Hippocampal formation (tissue), 2 donors: ENCODE measurements at places on chromosomes 5 and 9.

DNA sequence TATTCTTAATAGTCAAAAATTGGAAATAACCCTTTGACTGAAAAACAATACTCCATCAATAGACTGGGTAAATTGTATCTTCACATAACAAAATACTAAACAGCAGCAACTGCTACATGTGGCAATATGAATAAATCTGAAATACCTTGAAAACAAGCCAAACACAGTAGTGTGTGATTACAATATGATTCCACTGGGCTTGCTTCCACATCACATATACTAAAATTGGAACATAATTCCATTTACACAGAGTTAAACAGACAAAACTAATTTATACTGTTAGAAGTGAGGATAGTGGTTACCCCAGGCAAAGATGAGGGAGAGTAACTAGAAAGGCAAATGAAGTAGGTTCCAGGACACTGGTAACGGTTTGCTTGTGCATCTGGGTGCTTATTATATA is 20.4 kb downstream of the FNIP1 start:
- DNase-seq, result no peak

GRCh38 chr5:170863646-170864045 is 1.8 kb downstream of the RANBP17 start:
- DNase-seq, result no peak

- DNase-seq, result no peak
Measured at GRCh38 chr9:7001571-7001970, 243.8 kb downstream of the KDM4C start.

- DNase-seq, result no peak
Measured at GRCh38 chr5:175821790-175822211, 49.6 kb upstream of the CPLX2 start.

GRCh38 chr5:119417891-119418605 is 34.2 kb upstream of the HSD17B4 start:
- no peak for DNase-seq

GRCh38 chr5:38603691-38604090 is 47.2 kb upstream of the LIFR start:
- DNase-seq, result no peak

DNA sequence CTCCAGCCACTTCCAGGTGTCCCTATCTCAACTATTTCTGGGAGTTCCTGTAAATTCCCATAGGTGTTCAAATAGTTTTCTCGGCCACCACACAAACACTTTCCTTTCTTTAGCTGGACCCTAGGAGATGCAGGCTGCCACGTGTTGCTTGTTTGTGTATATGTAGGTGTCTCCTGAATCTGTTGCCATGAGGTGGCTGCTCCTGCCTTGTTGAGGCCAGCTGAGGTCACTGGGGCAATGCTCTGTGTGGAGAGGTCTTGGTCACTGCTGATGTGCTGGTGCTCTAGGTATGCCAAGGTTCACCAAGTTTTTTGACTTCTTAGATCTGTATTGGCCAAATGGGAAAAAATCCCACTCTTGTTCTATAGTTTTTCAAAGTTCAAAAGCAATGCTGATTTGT is 132.5 kb upstream of the CHD1 start:
- no peak for DNase-seq

- no peak for DNase-seq
Measured at GRCh38 chr5:6326776-6327175, 51.6 kb downstream of the MED10 start.

- DNase-seq, result no peak
Measured at GRCh38 chr5:13946111-13946510, 1.6 kb upstream of the DNAH5 start.

GRCh38 chr5:149860801-149861322 is 83.7 kb downstream of the PDE6A start:
- DNase-seq, result no peak

- DNase-seq, result no peak
Measured at GRCh38 chr5:135986891-135987401, 32.2 kb upstream of the LECT2 start.

- DNase-seq, result no peak
Measured at GRCh38 chr5:150126199-150126920, 29.3 kb downstream of the PDGFRB start.

DNA sequence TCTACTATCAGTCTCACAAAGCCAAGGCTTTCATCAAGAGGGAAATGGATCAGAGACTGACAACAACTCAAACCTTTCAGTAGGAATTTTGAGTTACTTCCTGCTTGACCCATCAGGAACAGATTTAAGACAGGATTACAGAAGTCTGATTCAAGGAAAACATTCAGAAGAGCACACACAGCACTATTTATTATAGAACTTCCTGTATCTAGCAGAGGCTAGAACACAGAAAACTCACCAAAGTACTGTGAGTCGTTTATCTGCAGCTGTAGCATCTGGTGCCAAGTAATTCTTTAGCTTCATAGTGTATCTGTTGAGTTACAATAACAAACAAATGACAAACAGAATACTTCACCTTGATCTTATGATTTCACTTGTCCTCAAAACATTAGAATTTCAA is 13.8 kb downstream of the LEAP2 start:
- DNase-seq, result no peak

- DNase-seq, result no peak
Measured at GRCh38 chr5:115424030-115424429, 120.5 kb downstream of the FEM1C start.

GRCh38 chr9:21155501-21155900 is 11.0 kb downstream of the IFNA21 start:
- DNase-seq, result no peak

DNA sequence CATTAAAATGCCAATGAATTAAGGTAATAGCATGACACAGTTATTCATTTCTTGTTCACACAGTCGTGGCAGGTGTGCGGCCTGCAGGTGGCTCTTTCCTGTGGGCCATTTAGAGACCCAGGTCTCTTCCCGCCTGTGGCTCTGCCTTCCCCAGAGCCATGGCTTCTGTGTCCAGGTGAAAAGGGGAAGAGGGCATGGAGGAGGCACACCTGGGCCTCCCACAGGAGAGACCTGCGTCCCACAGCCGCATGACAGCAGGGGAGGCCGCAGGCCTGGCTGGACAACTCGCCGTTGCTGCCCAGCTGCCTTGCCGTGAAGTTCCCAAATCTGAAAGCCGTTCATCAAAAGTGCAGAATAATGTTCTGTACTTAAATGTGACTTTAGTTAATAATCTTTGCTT is 14.4 kb upstream of the PLEKHG4B start:
- DNase-seq, result no peak

DNA sequence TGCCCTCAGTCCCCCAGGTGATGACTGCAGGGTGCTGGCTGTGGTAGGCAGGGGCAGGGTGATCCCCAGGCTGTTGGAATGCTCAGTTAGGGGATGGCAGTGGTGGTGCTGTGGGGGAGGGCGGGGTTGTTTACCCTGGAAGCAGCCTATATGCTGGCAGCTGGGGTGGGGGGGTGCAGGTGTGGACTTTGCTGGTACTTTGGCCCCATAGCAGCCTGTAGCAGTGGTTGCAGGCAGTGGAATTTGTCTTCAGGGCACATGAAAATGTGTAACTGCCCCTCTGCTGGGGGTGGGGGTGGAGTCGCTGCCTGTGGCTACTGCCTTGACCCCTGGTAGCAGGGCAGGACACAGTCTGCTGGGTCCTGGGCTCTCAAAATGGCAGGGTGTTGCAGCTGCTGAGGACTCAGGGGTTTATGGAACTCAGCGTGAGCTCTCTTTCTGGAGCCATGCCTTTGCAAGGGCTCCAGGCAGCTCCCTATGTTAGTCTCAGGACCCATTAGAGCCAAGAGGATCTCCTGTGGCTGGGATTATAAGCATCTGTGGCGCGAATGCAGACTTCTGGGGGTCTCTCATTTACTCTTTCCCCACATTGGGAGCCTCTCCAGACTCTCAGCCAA is 65.0 kb downstream of the RMI1 start:
- no peak for DNase-seq

DNA sequence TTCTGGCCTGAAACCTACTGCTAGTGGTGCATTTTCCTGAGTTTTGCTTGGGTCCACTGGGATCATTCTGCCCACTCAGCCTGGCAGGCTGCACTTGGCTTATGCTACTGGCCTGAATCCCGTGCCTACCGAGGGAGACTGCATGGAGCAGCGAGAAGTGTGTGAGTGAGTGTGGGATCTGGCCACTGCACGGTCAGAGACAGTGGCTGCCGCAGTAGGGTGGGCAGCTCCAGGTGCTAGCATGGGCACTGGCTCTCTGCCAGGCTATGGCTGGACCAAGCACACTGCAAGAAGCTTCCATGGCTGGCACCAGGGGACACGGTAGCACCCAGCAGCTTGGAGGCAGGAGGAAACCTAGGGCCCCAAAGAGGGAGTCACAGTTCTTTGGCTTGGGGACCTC is 1058.7 kb upstream of the ACO1 start:
- no peak for DNase-seq

DNA sequence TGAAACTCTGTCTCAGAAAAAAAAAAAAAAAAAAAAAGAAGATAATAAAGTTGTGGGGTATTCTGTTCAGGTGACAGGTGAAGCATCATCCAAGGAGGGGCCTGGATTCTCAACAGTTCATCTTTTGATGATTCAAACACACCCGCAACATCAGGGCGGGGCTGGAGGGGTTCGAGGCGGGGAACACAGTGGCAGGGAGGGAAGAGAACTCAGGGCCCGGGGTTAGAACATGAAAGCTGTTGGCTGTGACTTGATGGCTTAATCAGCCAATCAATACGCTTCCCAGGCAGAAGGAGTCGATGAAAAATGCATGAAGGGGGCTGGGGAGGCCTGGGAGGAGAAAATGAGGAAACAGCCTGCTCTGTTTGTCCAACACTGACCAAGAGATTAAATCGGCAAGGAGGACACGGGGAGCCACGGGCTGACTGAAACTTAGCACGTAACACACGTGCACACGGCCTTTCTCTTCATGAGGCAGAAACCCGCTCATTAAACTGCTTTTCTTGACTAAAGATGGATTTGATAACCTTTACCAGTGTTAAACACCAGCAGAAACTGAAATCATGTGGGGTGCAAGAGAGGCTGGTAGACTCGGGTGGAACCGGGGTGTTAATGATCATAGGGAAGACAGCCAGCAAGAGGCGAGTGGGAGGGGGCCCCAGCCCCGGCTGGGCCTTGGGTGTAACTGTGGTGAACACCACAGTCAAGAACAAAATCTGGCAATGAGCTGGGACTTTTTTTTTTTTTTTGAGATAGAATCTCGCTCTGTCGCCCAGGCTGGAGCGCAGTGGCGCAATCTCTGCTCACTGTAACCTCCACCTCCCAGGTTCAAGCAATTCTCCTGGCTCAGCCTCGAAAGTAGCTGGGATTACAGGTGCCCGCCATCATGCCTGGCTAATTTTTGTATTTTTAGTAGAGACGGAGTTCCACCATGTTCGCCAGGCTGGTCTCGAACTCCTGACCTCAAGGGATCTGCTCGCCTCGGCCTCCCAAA is 105.7 kb upstream of the RAPGEF1 start:
- no peak for DNase-seq

GRCh38 chr9:91903126-91903911 is 46.7 kb downstream of the ROR2 start:
- no peak for DNase-seq

GRCh38 chr5:154723740-154724505 is 31.3 kb upstream of the LARP1 start:
- DNase-seq, result no peak
